ENCODE measurements at places on chromosomes 2 and 18.

- DNase-seq = no peak
Measured at GRCh38 chr18:50706199-50706598, 113.6 kb downstream of the MRO start.

DNA sequence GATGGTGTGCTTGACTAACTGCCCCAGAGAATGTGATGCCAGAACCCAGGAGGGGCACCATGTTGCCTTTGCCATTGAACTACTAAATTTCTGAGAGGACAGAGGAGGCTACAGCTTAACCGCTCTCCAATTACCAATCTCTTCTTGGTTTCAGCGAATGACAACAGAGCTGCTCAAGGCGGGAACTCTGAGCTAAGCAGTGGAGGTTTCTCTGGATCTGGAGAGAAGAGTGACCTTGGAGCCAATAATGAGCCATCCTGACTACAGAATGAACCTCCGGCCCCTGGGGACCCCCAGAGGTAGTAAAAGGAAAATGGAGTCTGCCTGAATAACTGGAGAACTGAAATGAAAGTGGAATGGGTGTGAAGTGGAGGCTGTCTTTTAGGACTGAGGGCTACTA is 53.2 kb downstream of the DIS3L2 start:
- no peak for DNase-seq

GRCh38 chr18:68972176-68972575 is 174.3 kb downstream of the CCDC102B start:
- DNase-seq = no peak

DNA sequence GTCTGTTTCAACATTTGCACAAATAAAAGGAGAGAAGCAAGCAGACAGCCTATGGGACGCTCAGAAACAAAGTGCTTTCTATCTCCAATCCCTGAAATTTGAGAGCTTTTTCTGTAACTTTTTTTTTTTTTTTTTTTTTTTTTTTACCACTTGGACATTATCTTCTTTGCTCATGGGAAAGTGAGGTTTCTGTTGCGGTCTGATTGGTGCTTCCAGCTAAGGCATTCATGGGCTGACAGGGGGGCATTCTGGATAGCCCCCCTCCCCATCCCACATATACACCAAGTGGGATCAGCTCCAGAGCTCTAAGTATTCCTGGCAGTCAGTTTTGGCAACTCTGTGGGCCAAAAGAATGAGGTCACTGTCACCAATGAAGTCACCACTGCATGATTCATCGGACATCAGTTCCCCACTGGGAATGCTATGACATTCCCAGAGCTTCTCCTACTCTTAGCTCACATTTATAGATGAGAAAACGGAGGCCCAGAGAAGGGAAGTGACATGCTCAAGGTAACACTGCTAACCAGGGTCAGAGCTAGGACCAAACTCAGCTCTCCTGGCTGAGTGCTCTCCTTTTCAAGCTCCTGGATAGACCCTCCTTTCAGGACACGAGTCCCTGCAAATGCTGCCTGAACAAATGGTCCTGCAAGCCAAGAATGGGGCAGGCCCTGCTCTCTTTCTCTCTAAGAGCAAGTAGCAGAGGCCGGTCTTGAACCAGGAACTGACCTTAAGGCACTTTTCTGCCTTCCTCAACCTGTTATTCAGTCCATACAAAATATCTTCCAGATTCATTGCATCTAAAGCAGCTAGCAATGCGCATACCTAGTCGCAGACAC is 61.3 kb downstream of the TMEM247 start:
- DNase-seq = no peak

DNA sequence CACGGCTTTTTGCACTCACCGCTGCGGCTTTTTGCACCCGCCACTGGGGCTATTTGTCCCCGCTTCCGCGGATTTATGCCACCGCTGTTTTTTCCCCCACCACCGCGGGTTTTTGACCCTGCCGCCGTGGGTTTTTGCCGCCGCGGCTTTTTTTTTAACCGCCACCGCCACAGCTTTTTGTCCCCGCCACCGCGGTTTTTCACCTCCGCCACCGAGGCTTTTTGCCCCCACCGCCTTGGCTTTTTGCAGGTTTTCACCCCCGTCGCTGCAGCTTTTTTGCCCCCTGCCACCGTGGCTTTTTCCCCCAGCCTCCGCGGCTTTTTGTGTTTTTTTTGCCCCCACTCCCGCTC is 2796.7 kb upstream of the TEKT4 start:
- no peak for DNase-seq

- DNase-seq = no peak
Measured at GRCh38 chr18:25724997-25725396, 365.4 kb downstream of the SS18 start.

- DNase-seq = no peak
Measured at GRCh38 chr2:105934467-105934866, 189.8 kb downstream of the NCK2 start.

DNA sequence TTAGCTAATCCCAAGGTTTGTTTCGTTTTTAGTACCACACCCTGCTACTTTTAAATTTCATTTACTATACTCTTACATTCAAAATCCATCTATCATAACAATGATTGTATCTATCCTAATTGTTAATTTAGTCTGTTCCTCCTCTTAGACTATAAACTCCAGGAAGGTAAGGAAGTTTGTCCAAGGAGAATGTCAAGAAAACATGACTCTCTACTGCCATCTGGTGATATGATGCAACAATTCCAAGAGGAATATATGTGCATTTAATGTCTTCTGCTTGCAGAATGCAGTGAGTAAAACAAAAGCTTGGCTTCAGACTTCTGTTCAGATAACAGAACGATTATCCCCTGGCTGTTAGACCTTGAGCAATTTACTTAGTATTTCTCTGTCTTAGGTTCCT is 1267.1 kb downstream of the LRP1B start:
- no peak for DNase-seq

GRCh38 chr2:30940839-30941238 is 133.6 kb upstream of the CAPN13 start:
- DNase-seq = no peak

- DNase-seq = no peak
Measured at GRCh38 chr2:196318517-196319377, 147.4 kb upstream of the STK17B start.

DNA sequence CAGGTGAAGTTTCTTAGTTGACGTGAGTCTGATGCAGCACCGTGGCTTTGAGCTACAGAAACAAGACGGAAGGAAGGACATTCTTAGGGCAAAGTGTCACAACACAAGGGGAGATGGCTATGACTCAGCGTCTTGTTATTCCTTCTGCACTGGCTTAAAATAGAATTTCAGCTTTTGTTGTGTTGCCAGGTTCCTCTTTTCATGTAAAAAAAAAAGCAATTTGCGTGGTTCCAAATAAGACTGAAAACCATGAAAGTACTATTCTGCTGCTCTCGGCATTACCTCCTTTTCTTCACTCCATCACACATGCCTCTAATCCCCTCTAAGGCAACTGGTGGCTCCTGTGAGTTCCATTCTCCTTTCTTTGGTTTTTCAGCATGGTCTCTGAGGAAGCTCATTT is 150.1 kb downstream of the ANTXR1 start:
- no peak for DNase-seq

DNA sequence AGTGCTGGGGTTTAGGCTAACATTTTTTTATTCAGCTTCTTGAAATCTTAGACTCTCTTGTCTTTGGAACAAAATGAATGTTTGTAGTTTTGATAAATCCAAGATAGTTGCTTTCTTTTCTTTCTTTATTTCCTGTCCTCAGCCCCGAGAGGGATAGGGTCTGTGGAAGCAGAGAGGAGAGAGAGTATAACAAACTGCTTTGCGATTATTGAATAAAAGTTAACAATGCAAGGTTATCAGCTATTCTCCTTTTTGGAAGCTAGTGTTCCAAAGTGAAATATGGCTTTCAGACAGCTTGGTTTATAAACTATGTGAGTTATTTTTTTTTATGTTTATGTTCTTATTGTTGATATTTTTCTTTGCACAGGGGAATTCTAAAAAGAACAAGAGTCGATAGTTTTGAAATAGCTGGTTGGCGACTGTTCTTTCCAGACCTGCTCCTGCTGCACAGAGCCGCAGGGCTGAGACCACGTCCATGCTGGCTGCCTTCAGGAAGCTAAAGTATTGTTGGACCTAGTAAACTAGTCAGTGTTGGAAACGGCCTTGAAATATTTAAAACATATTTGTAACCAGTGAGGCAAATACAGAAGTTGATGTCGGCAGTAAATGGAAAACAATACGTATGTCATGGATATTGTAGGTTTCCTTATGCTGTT is 15.5 kb upstream of the STON1 start:
- no peak for DNase-seq

GRCh38 chr2:212266297-212266696 is 272.3 kb downstream of the ERBB4 start:
- no peak for DNase-seq

DNA sequence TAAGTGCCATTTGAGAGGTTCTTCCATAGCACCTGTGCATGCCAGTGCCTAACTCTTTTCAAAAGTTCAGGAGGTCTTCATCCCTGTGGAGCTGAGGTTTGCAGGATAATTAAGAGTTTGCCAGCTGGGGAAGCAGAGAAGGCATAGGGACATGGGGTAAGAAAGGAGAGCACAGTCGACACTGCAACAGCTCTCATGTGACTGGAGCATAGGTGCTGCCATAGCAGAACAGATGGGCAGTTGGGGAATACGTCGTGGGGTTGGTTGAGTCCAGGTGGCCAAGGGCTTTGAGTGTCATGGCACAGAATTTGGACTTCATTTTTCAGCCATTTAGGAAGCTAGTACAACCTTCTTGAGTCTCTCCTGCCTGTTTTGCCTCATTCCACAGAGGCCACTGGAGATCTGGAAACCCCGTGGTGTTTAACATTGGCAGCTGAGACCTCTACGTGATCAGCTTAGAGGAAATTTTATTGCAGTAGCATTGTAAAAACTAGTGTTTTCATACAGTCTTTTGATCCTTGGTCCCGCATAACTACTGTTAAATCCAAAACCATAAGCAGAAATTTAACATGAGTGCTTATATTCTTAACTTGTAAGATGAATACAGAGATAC is 65.1 kb downstream of the CRIM1 start:
- DNase-seq = no peak

DNA sequence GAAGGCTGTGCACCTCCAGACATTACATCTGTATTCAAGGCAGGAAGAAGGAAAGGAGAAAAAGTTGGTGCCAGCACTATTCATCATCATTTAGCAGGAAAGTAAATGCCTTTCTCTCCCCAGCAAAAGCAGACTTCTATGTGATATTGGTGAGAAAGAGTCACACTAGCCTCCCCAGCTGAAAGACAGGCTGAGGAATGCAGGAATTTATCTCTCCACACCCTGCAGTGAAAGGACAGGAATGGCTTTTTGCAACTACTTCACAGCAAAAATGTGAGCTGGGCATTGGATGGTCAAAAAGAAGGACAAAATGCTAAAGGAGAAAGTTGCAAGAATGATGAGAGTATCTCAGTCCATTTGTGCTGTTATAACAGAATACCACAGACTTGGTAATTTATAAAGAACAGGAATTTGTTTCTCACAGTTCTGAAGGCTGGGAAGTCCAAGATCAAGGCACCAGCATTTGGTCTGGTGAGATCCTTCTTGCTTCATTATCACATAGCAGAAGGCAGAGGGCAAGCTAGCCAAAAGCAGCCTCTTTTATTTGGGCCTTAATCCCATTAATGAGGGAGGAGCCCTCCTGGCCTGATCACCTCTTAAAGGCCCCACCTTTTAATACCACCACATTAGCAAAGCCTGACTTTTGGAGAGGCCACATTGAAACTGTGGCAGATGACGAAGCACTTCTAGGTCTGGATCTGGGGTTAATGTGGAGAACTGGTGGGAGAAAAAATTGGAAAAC is 388.1 kb upstream of the SLC14A2 start:
- no peak for DNase-seq

- DNase-seq = peak; percentile 36
Measured at GRCh38 chr2:128789221-128789620, 470.6 kb upstream of the HS6ST1 start.

DNA sequence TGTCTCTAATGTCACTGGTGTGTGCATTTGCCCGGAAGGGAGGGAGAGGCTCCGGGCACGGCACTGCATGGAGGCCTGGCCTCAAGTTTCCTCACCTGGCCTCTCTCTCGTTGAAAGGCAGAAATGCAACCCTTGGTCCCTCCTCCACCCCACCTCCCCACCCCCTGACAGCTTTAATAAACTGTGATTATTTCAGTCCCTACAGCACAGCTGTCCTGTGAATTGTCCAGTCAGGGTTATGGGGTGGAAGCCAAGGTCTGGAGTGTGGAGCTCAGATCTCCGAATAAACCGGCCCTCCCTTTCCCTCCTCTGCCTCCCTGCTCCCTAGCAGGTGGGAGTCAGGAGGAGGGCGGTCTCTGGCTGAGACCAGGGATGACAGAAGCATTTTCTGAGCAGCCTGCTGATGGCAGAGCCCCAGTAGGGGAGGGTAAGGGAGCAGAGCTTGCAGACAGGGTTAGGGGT is 199.2 kb upstream of the SMAD2 start:
- DNase-seq = no peak

GRCh38 chr2:33214857-33215256 is 261.6 kb upstream of the RASGRP3 start:
- DNase-seq = no peak

DNA sequence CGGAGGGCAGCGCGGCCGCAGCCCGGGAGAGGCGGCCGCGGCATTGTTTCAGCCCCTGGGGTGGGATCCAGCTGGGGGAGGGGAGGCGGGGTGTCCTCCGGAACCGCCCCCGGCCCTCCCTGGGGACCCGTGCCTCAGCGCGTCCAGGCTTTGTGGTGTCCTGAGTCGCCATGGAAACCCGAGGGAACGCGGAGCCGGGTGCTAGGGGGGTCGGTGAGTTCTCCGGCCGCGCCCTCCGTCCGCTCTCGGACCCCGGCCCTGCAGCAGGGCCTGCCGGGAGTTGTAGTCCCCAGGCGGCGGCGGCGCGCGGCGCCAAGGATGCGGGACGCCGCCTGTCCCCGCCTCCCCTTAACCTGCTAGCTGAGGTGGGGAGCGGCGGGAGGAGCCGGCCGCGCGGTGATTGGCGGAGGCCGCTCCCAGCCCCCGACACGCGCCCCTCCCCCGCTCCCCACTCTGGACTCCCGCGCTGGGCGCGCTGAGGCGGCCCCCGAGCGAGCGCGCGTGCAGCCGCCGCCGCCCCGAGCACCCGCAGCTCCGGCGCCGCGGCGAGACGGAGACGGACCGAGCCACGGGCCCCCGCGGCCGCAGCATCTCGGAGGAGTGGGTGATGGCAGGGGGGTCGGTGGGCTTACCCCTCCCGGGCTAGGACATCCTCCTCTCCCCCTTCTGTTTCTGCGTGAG is at the start of gene DPYSL5:
Gene DPYSL5 (plus strand): TSS at position 478 of the 681 bp plus-strand sequence. CDS start 50,368 bp downstream, outside the sequence.
- no peak for DNase-seq

- DNase-seq = no peak
Measured at GRCh38 chr2:172953411-172953810, 122.2 kb upstream of the MAP3K20 start.

DNA sequence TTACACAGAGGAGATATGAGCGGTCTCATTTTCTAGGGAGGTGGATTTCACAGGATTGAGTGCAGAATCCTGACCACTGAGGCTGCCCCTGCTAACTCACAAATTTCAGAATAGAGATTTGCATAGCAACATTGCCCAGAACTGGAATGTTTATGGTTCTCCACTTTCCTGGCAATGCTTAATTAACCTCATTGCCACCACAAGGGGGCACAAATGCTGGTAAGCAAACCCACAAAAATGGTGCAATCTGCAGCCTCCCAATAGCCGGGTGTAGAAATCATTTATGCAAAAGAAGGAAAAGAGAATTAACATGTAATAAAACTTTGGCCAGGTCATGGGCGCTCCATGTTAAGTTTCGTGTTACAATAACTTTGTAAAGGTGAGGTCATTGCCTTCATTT is 112.4 kb downstream of the CYRIA start:
- DNase-seq = no peak

All from ureter (tissue), 1 donor.